ENCODE measurements at places on chromosomes 11 and 22.

DNA sequence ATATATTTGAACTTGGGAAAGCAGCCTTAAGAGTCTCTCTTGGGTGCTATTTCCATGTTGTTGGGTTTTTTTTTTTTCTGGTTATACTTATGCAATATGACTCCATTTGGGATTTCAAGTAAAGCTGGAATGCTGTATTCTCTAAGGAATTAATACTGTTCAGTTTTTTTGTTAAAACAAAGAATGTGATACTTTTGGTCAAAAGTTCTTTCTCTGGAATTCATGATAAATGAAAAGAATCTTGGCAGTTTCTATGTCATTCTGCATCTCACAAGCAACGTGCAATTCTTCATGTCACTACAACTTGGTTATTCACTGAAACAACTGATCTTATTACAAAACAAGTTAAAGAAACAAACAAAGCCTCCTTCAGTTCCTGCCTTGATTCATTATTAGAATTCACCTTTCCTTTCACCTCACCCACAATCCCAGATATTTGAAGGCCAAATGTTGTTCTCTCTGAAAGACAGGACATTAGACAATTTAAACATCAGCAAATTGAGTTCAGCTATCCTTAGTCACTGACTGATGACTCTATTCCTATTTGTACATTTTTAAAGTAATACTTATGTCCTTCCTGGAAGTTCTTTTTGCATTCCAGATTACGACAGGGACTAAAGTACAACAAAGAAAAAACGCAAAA, 176.2 kb downstream of the SBF2 start:
- H3K27ac ChIP-seq = no peak overlapping the region
- no peak for DNase-seq

DNA sequence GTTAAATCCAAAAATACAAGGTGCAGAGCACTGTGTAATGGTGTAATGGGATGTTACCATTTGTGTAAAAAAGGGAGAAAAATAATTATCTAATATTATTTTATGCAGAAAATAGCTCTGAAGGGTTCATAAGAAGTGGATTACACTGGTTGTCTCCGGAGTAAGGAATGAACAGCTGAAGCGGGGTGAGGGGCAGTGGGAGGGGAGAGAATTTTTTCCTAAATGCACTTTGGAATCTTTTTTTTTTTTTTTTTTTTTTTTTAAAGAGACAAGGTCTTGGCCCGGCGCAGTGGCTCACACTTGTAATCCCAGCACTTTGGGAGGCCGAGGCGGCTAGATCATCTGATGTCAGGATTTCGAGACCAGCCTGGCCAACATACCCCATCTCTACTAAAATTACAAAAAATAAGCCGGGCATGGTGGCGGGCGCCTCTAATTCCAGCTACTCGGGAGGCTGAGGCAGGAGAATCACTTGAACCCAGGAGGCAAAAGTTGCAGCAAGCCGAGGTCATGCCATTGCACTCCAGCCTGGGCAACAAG, 6.8 kb upstream of the POLR3H start:
- DNase-seq = no peak
- H3K36me3 ChIP-seq = no peaks in the 10 kb centered on the region
- no peaks in the 10 kb centered on the region for H3K4me1 ChIP-seq
- peaks cover 5% of the 10 kb centered on the region for H3K27me3 ChIP-seq
- no peak overlapping the region for H3K27ac ChIP-seq

- peaks cover 6% of the 10 kb centered on the region for H3K36me3 ChIP-seq
- peaks cover 35% of the 10 kb centered on the region for H3K4me1 ChIP-seq
- no peak overlapping the region for H3K27ac ChIP-seq
- DNase-seq = no peak
- H3K4me3 ChIP-seq = peak overlapping the region; percentile 85
These were observed 2.1 kb downstream of the ARHGEF12 start for GRCh38 chr11:120338107-120338933.

GRCh38 chr11:2090172-2091111, 48.7 kb downstream of the IGF2 start:
- H3K4me1 ChIP-seq = peaks cover 3% of the 10 kb centered on the region
- no peaks in the 10 kb centered on the region for H3K36me3 ChIP-seq
- H3K4me3 ChIP-seq = no peak overlapping the region
- peaks cover 5% of the 10 kb centered on the region for H3K27me3 ChIP-seq
- DNase-seq = no peak
- H3K27ac ChIP-seq = no peak overlapping the region

DNA sequence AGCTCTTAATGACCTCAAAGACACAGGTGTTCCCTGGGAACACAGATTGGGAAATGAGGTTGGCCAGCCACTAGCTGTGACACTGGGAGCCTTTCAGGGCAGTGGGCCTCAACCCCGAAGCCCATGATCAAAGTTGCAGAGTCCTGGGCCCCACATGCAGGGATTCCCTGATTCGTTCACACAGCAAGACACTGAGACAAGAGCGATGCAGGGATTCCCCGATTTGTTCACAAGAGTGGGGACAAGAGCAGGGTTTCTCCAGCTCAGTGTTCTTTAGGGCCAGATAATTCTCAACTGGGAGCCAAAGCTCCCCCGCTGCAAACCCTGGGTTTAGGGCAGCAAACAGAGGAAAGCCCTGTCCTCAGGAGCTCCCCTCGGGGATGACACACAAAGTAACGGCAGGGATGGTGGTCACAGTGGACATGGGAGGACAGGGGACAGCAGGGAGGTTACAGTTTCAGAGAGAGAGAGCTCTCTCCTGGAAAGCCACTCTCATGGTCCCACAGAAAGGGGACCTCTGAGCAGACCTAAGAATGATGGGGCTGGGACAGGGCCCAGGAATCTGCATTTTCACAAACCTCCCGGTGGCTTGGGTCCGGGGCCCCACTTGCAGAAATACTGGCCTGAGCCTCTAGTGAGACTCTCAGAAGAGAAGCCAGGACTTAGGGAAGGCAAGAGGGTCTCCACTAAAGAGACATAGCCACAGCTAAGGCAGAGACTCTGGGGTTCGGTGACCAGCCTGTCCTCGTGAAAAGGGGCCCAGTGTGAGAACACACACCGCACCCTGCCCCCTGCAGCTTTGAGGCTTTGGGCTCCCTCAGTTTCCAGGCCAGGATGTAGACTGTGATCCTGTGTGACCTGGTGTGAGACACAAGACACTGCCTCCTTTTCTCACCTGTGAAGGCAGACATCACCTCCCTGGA, 7.4 kb upstream of the GNAZ start:
- H3K4me3 ChIP-seq = no peak overlapping the region
- no peaks in the 10 kb centered on the region for H3K27me3 ChIP-seq
- no peaks in the 10 kb centered on the region for H3K36me3 ChIP-seq
- H3K27ac ChIP-seq = no peak overlapping the region

- no peak for DNase-seq
- peaks cover 15% of the 10 kb centered on the region for H3K4me1 ChIP-seq
- H3K27ac ChIP-seq = peak overlapping the region; percentile 26
- H3K36me3 ChIP-seq = no peaks in the 10 kb centered on the region
- H3K4me3 ChIP-seq = peak overlapping the region; percentile 67
- H3K27me3 ChIP-seq = peaks cover 36% of the 10 kb centered on the region
These were observed 965 bp downstream of the OSBPL5 start for GRCh38 chr11:3164138-3164551.

- peaks cover 17% of the 10 kb centered on the region for H3K4me1 ChIP-seq
- H3K27me3 ChIP-seq = no peaks in the 10 kb centered on the region
- peaks cover 23% of the 10 kb centered on the region for H3K36me3 ChIP-seq
- H3K27ac ChIP-seq = peak overlapping the region; percentile 71
These were observed 35.8 kb downstream of the DGCR2 start for GRCh38 chr22:19086417-19086816.

DNA sequence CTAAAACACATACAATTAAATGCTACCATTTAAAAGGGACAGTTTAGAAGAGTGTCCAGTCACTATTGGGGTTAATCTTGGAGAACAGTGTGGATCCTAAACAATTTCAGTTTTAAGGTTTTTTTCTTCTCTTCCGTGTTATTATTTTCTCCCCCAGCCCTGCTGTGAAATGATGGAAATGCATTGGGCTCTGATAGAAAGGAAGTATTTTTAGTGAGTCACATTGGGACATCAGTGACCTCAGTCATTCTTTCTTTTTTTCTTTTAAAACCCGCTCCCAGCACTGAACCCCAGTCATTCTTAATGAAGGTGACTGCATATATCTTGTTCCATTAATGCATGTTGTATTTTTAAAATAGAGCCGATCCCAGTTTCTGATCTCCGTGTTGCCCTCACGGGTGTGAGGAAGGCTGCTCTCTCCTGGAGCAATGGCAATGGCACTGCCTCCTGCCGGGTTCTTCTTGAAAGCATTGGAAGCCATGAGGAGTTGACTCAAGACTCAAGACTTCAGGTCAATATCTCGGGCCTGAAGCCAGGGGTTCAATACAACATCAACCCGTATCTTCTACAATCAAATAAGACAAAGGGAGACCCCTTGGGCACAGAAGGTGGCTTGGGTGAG, 93.2 kb upstream of the OR4B1 start:
- no peak overlapping the region for H3K27ac ChIP-seq
- no peak overlapping the region for H3K4me3 ChIP-seq
- no peaks in the 10 kb centered on the region for H3K27me3 ChIP-seq

DNA sequence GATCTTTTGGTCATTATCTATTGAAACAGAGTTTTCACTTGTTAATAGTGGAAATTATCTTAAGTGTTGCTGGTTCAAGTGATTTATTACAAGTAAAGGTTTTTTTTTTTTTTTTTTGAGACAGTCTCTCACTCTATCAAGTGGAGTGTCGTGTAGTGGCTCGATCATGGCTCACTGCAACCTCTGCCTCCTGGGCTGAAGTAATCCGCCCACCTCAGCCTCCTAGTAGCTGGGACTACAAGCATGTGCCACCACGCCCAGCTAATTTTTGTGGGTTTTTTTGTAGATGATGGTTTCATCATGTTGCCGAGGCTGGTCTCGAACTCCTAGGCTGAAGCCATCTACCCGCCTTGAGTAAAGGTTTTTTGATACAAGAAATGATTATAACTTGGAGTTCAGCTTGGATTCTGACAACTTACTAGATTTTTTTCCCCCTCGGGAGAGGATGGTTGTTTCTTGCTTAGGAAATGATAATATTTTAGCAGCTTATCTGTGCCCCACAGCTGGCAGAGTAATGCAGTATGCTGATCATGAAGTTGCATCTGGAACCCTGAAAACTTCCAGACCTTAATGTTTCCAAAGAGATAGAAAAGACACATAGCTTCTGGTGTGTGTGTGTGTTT, 68.9 kb downstream of the MTMR3 start:
- H3K4me3 ChIP-seq = no peak overlapping the region
- no peak for DNase-seq
- no peaks in the 10 kb centered on the region for H3K36me3 ChIP-seq
- no peaks in the 10 kb centered on the region for H3K27me3 ChIP-seq
- H3K4me1 ChIP-seq = no peaks in the 10 kb centered on the region

DNA sequence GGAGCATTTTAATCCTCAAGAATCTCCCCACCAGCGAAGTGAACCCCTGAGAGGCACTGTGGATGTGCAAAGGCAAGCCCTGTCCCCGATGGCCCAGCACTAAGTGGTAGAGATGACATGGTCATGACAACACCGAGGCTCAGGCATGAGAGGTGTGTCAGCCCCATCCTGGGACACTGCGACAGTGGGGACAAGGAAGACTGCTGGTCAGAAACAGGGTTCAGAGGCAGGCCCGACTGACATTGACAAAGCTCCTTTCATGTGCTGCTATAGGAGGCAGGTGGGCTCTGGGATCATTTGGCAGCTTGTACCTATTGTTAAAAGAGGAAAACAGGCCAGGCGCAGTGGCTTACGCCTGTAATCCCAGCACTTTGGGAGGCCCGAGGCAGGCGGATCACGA, 54.3 kb upstream of the MYEOV start:
- no peak for DNase-seq
- peaks cover 21% of the 10 kb centered on the region for H3K4me1 ChIP-seq
- no peaks in the 10 kb centered on the region for H3K27me3 ChIP-seq
- H3K36me3 ChIP-seq = peaks cover 9% of the 10 kb centered on the region
- H3K4me3 ChIP-seq = no peak overlapping the region

GRCh38 chr22:37892566-37893335, 13.3 kb upstream of the MICALL1 start:
- H3K4me3 ChIP-seq = no peak overlapping the region
- H3K4me1 ChIP-seq = peaks cover 37% of the 10 kb centered on the region
- H3K27me3 ChIP-seq = no peaks in the 10 kb centered on the region
- peaks cover 38% of the 10 kb centered on the region for H3K36me3 ChIP-seq
- peak overlapping the region; percentile 40 for H3K27ac ChIP-seq

DNA sequence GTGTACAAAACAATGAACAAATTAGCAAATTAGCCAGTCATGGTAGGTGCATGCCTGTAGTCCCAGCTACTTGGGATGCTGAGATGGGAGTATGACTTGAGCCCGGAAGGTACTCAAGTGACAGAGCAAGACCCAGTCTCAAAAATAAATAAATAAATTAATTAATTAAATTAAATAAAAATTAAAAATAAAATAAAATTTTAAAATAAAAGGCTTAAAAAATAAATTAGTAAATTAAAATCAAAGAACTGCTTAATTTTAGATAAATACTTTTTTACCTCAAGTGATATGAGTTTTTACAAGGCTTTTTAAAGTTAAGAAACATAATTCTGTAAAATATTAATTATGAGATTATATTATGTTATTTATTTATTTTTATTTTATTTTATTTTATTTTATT, 50.9 kb upstream of the TSPAN18 start:
- H3K27me3 ChIP-seq = peaks cover 8% of the 10 kb centered on the region
- no peak for DNase-seq
- peaks cover 24% of the 10 kb centered on the region for H3K4me1 ChIP-seq

- no peaks in the 10 kb centered on the region for H3K27me3 ChIP-seq
- no peak for DNase-seq
- H3K36me3 ChIP-seq = no peaks in the 10 kb centered on the region
- H3K4me1 ChIP-seq = no peaks in the 10 kb centered on the region
These were observed 31.8 kb downstream of the DLG2 start for GRCh38 chr11:85595285-85595884.

DNA sequence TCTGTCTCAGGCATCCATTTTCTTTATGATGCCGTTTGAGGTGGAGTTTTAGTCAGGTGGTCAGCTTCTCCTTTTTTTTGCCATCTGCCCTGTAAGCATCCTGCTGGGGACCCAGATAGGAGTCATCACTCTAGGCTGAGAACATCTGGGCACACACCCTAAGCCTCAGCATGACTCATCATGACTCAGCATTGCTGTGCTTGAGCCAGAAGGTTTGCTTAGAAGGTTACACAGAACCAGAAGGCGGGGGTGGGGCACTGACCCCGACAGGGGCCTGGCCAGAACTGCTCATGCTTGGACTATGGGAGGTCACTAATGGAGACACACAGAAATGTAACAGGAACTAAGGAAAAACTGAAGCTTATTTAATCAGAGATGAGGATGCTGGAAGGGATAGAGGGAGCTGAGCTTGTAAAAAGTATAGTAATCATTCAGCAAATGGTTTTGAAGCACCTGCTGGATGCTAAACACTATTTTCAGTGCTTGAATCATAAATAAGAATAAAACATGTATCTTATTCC, 10.9 kb upstream of the HBE1 start:
- H3K4me3 ChIP-seq = no peak overlapping the region
- DNase-seq = no peak
- H3K36me3 ChIP-seq = no peaks in the 10 kb centered on the region
- no peaks in the 10 kb centered on the region for H3K27me3 ChIP-seq
- no peak overlapping the region for H3K27ac ChIP-seq
- no peaks in the 10 kb centered on the region for H3K4me1 ChIP-seq

Measured in activated CD8-positive, alpha-beta T cell treated with anti-CD3 and anti-CD28 coated beads, Interleukin-2, amount 10 ng/mL, durations not matched to agents 7 days and 5 days (primary cell).